ENCODE measurements at places on chromosomes 4 and X. TPM values are rescaled to one million over a fixed set of nuclear protein-coding genes. Genes with fewer than 3 reads are reported as not detected.

ACOX3 gene
- 21.5 TPM for total RNA-seq

DNA sequence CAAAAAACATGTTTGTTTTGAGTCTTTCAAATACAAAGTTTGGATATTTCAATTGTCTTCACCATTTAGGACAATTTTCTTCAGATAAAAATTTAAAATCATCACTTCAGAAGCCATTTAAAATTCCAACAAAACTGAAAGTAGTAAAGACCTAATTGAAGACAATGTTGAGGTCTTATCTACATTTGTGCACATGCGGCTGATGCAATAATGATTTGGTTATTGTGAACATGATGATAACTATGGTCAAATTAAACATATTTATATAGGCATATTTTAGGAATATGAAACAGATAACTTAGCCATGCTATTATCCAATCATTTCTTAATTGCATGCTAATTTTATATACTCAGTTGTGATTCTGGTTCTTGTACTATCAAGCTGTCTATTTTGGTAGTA, 407.5 kb downstream of the GALNTL6 start:
- DNase-seq = no peak

ANK2 gene
- total RNA-seq = 0.61 TPM

ARX gene
- total RNA-seq = not detected

MMRN1 gene
- 6.9 TPM for total RNA-seq

DNA sequence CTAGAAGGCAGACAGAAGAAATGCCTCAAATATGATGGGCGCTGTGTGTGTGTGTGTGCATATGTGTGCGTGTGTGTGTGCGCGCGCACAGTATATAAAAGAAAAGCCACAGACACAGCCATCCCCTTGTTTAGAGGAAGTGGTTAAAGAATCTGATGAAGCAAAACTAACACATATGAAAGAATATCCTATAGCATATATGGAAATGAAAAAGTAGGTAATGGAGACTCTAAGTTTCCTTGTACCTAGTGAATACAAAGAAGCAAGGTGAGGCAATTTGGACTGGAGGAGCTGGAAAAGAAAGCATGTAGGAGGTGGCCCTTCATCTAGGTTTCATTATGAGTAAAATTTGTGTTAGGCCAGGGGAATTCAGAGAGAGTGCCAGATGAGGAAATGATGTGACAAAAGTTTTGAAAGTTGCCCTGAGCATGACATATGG, 58.6 kb upstream of the MCF2 start:
- DNase-seq = no peak

IL2 gene
- not detected for total RNA-seq

DNA sequence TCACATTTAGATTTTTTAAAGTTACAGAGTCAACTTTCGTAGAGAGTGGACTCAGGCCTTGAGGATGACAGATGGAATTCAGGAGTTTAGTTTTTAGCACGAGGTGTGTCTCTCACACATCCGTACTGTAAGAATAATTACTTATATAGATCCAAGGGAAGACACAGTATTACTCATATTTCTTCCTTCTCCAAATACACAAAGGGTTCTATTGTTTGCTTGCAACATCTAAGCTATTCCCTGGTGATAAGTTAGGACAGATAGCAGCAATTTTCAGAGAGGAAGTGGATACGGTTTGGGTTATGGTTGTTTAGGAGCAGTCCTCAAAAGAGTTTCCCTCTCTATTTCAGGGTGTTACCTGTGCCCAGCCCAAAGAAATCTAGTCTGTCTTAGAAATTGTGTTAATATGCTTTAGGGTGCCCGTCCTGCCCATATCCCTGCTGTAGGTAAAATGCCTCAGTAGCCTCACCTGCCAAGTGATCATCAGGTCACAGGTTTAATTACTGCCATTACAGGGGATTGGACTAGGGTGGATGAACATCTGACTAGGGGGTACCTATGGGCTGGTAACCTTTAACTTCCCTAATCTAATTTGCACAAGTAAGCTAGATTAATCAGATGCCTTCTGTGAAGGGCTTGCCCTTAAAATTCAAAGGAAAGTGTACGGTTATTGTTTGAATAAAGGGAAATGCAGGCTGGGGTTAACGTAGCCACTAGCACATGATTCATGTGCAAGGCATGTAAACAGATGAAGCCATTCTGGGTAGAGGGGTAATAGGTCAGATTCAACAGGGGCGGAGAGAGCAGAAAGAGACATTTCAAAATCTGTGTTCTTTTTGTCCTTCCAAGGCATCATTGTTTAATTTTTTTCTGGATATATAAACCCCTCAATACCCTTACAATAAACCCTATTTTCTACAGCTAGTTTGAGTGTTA, 8.7 kb upstream of the PPP3CA start:
- no peak for DNase-seq

DNA sequence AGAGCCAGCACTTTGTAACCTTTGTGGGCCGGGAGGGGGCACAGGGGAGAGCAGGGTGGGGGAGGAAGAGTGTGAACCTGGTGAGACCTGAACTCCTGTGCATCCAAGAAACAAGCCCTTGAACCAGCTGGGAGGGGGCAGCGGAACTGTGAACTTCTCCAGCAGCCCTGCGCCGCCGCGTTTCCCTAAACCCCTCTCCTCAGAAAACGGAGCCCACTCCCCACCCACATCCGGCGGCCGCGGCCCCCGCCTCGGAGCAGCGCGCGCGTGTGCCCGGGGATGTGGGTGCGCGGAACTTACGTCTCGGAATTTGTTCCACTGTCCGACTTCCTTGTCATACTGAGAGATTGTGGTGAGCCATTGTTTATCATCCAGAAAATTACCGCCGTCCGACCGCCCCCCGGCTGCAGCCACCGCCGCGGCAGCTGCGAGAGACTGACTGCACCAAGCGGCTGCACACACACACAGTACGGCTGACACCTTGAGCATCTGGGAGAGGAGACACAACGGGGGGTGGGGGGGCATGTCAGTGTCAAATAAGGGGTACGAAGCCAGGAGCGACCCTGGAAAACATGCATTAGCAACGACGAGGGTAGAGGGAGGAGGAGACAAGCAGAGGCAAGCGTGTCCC, 494 bp downstream of the SPOCK3 start:
- DNase-seq = no peak

DNA sequence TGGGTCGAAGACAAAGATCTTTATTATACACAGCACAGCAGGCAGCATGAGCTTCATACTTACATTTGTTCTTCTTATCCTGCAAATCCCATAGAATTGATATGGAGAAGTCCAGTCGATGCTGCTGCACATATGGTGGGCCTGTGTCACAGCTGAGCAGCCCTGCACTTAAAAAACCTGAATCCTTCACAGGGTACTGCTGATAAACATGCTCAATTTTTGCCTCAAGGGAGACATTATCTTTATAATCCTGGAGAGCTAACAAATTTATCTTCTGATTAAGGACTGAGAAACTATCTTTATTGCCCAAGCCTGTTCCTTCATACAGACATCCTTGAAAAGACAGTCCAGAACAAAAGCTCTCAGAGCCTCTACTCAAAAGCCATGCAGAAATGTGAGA, 434.4 kb upstream of the FAM47C start:
- DNase-seq = no peak

DNA sequence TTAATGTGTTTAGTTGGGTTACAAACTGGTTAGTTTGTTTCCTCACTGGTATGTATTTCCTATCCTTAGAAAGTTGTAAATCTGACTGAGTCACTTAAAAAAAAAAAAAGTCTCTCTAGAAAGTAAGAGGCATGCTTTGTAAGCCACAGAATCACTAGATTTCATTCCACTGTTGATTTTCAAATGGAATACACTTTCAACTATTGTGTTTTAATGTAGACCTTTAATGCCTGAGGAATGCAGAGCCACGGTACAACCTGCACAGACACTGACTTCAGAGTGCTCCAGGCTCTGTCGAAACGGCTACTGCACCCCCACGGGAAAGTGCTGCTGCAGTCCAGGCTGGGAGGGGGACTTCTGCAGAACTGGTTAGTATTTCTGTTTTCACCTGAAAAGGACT, 88.6 kb downstream of the HHIP start:
- no peak for DNase-seq

- DNase-seq = no peak
These were observed 14.6 kb downstream of the RBBP7 start for GRCh38 chrX:16855363-16856075.

GRCh38 chr4:56008206-56008605, 59.5 kb downstream of the CEP135 start:
- no peak for DNase-seq

DNA sequence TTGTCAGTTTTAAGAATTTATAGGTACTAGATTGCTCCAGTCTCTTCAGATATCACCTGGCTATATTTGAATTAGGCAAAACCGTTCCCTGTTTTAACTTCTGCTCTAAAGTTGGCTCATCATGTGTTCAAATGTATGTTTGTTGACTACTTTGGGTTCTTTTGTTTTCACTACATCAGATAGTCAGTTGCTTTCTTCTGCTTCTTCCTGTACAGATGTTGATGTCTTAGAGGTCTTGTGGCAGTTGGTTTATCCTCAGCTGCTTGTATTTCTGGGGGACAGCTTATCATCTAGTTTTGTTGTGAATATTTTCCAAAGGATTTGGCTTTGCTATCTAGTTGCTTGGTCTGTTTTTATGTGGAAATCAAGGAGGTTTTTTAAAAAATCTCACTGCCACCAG, 28.0 kb downstream of the TBC1D19 start:
- no peak for DNase-seq

WDFY3 gene
- 25.9 TPM for total RNA-seq

GNRHR gene
- not detected for total RNA-seq

RADX gene
- total RNA-seq = 1.4 TPM

DNA sequence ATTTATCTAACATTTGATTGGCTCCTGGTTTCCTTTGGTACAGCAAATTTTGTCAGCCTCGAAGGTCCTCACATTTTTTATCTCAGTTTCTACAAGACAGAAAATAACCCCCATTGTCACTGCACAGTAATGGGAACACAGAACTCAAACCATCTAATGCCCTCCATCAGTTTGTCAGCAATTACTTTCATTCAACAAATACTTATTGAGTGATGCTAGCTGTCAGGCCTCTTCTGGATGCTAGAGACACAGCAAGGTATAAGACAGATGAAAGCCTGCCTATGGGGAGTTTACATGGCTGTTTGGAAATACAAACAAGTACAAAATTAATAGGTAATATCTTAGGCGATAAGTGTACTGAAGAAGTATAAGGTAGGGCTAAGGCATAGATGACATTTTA, 5.0 kb upstream of the HTN3 start:
- DNase-seq = no peak

ATXN3L gene
- total RNA-seq = not detected

GRCh38 chr4:87469390-87469789, 47.0 kb downstream of the NUDT9 start:
- DNase-seq = no peak

DNA sequence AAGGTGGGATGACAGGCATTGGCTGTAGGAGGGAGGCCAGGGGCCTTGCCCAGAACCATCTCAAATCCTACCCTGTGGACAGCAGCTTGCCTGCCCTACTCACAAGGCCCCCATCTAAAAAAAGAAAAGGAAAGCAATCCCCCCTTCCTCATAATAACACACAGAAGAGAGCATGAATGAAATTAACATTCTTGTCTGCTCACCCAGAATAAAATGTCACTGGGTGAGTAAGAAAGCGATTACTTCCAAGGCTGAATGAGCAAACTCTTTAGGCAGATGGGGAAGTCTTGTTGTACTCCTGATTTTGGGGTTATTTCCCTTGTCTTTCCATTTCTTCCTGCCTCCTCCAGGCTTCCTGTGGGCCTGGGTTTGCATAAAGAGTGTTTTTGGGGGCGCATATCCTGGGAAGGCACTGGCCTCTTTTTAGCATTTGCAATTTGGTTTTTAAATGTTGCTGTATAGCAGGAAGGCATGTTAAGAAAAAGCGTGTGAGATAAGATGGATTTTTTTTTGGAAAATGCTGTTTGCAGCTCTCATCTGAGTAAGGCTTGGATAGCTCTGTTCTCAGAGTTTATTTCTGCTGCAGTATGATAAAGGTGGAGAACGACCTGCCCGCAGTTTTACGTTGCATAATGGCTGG, 248.3 kb upstream of the GATB start:
- DNase-seq = no peak

RIPPLY1 gene
- 1.1 TPM for total RNA-seq
